ENCODE measurements at places on chromosomes 16 and 17.

DNA sequence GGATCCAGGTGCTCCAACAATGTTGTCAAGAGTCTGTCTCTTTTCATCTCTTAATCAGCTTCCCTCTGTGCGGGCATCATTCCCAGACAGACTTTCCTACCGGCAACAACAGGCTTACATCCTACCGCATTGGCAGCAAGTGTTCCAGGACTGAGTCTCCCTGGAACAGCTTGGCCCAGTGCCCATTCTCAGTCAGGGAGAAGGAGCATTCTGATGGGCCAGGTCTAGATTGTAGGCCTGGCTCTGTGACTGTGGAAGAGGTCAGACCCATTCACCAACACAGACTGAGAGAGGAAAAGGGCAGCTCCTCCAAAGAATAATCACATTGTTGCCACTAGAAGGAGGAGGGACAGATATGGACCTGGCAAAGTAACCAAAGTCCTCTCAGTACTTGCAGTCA lies 68.1 kb upstream of the TMEM132E start:
- no peaks in the 10 kb centered on the region for H3K4me1 ChIP-seq
- H3K27ac ChIP-seq, result no peak overlapping the region
- H3K4me3 ChIP-seq, result no peak overlapping the region
- no peak for DNase-seq

DNA sequence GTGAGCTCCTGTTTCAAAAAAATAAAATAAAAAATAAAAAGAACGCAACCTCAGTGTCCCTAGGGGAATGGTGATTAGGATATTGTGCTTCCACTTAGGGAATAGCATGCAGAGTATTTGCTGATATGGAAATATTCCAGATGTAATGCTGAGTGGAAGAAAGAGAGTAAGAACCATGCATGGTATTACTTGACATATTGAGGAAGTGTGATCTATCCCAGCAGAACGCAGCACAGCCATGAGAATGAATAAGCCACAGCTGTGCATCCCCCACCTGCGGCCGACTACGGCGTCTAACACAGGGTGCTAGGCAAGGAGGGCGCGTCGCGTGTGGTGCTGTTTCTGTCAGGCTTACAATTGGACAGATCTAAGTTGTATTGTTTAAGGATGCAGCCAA lies 49.5 kb downstream of the FOXK2 start:
- no peaks in the 10 kb centered on the region for H3K27me3 ChIP-seq
- peaks cover 10% of the 10 kb centered on the region for H3K36me3 ChIP-seq
- no peak for DNase-seq
- H3K4me3 ChIP-seq, result no peak overlapping the region
- H3K4me1 ChIP-seq, result peaks cover 37% of the 10 kb centered on the region

DNA sequence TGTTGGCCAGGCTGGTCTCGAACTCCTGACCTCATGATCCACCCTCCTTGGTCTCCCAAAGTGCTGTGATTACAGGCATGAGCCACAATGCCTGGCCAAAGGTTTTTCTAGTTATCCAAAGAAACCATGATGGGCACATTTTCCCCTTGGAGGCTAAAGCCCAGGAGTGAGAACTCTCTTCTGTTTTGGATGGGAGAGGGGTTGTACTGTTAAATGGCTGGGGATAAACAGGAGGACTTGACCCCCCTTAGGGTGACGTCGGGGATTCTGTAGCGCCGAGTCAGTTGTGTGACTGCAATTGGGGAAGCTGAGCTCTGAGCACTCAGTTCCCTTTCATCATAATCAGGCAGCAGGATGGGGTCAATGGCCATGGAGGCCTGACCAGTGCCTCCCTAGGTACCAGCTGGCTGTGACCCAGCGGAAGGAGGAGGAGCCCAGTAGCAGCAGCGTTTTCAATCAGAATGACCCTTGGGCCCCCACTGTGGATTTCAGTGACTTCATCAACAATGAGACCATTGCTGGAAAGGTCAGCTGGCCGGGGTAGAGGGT lies 4.1 kb downstream of the AOC3 start:
- no peak for DNase-seq
- peak overlapping the region; percentile 96 for H3K27ac ChIP-seq
- H3K27me3 ChIP-seq, result no peaks in the 10 kb centered on the region
- H3K4me3 ChIP-seq, result peak overlapping the region; percentile 77
- H3K4me1 ChIP-seq, result peaks cover 54% of the 10 kb centered on the region
- H3K36me3 ChIP-seq, result no peaks in the 10 kb centered on the region

DNA sequence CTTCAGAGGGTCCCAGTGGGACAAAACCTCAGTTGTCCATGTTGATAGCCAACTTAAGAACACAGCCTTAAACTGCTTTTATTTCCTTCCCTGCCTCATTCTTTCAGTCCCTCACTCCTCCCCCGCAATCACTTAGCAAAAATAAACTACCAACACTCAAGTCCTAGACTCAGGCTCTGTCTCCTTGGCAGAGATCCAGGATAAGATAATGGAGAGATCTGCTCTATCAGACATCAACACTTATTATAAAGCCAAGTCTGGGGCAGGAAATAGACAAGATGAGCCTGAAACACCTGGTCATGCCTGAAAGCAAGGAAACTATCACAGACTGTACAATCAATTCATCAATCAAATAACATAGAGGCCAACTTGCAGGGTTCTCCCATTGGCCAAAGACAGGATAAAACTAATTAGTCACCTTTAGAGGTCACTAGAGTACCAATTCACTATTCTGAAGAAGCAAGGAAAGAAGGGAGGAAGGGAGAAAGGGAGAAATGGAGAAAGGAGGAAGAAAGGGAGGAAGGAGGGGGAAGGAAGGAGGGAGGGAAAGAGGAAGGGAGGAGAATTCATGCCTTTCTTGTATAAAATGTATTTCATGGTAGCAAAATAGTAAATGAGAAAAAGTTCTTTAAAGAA lies 15.7 kb downstream of the HYDIN start:
- DNase-seq, result no peak
- H3K27ac ChIP-seq, result no peak overlapping the region
- H3K4me3 ChIP-seq, result no peak overlapping the region

DNA sequence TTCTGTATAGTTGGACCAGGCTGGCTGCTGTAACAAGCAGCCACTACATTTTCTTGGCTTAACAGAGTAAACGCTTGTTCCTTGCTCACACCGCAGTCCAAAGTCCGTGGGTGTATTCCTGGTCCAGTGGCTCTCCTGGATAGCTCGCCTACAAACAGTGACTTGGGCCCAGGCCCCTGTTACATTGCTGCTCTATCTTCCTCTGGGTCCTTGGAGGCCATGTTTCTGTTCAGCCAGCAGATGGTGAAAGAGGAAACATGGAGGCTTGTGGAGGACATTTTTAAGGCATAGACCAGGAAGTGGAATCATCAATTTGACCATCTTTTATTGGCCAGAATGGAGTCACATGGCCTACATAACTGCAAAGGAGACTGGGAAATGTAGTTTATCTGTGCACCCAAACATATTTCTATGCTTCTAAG lies 55.1 kb downstream of the ATP2C2 start:
- H3K4me3 ChIP-seq, result no peak overlapping the region
- H3K4me1 ChIP-seq, result no peaks in the 10 kb centered on the region
- no peaks in the 10 kb centered on the region for H3K36me3 ChIP-seq
- no peak for DNase-seq
- no peaks in the 10 kb centered on the region for H3K27me3 ChIP-seq

DNA sequence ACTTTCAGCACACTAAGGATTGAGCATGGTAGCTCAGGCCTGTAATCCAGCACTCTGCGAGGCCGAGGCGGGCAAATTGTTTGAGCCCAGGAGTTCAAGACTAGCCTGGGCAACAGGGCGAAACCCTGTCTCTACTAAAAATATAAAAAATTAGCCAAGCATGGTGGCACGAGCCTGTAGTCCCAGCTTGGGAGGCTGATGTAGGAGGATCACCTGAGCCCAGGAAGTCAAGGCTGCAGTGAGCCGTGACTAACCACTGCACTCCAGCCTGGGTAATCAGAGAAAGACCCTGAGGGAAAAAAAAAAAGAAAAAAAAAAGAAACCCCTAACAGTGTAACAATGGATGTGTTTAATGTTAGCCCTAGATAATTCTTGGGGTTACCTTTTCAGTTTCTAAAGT lies 24.0 kb downstream of the PARN start:
- no peaks in the 10 kb centered on the region for H3K4me1 ChIP-seq
- peaks cover 63% of the 10 kb centered on the region for H3K36me3 ChIP-seq
- H3K4me3 ChIP-seq, result no peak overlapping the region
- DNase-seq, result no peak
- H3K27me3 ChIP-seq, result no peaks in the 10 kb centered on the region

DNA sequence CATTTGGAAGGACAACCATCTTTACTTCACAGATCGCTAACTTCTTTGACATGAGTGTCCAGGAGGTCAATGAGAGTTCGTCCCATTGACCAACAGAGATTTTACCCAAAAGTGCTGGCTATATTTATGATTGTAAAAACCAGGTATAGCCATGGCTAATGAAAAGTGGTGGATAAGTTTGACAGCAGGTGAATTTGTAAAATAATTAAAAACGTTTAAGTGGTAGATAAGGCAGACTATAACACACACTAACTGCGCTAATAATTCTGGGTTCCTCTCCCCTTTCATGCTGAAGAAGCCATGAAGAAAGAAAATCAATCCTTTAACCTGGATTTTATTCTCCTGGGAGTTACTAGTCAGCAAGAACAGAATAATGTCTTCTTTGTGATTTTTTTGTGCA lies at the start of gene OR1A2:
OR1A2 (plus strand) TSS at position 301 of the 400 bp plus-strand sequence; CDS start at position 301, 0 bp downstream.
- DNase-seq, result no peak
- no peak within 1 kb of the TSS for H3K27ac ChIP-seq
- H3K4me3 ChIP-seq, result no peak within 1 kb of the TSS
- no peaks in the 10 kb centered on the region for H3K27me3 ChIP-seq
- H3K4me1 ChIP-seq, result no peaks in the 10 kb centered on the region

- no peak overlapping the region for H3K27ac ChIP-seq
- no peak for DNase-seq
- H3K27me3 ChIP-seq, result no peaks in the 10 kb centered on the region
- H3K4me1 ChIP-seq, result no peaks in the 10 kb centered on the region
- H3K4me3 ChIP-seq, result no peak overlapping the region
- H3K36me3 ChIP-seq, result no peaks in the 10 kb centered on the region
Observed at GRCh38 chr17:37280841-37281240, 94.9 kb upstream of the C17orf78 start.

DNA sequence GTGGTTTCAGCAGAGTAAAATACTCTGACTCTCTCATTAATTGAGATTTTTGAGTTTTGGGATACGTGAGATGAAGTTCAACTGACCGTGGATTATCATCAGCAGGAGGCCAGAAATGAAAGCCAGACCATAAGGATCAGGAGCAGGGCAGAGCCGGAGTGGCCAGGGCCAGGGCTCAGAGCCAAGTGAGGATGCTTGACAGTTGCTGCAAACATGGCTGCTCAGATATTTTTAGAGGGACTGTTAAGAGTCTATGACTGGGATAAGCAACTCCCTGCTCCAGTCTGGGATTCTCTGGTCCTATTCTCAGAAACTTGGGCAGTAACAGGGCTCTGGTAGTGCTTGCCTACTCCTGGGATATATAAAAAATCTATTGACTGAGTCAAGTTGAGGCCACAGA lies 17.6 kb upstream of the CDH13 start:
- peaks cover 1% of the 10 kb centered on the region for H3K4me1 ChIP-seq
- H3K27me3 ChIP-seq, result no peaks in the 10 kb centered on the region
- no peak overlapping the region for H3K27ac ChIP-seq
- DNase-seq, result no peak
- H3K36me3 ChIP-seq, result no peaks in the 10 kb centered on the region

GRCh38 chr16:72107371-72107770 lies 13.7 kb downstream of the DHX38 start:
- H3K27ac ChIP-seq, result no peak overlapping the region
- H3K27me3 ChIP-seq, result no peaks in the 10 kb centered on the region

DNA sequence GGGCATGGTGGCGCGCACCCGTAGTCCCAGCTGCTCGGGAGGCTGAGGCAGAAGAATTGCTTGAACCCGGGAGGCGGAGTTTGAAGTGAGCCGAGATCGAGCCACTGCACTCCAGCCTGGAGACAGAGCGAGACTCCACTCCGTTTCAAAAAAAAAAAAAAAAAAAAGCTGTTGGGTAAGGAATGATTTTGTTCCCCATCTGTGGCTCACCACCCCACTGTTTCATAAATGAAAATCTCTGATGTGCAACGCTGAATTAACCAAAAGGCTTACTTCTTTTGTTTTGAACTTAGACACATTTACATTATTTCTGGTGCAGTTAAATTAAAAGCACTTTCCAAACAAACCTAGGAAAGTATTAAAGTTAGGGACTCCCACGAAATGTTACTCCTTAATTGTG lies 1.2 kb upstream of the METTL9 start:
- no peak for DNase-seq
- no peak overlapping the region for H3K4me3 ChIP-seq
- no peaks in the 10 kb centered on the region for H3K27me3 ChIP-seq
- no peak overlapping the region for H3K27ac ChIP-seq
- H3K4me1 ChIP-seq, result peaks cover 26% of the 10 kb centered on the region

GRCh38 chr17:246226-246625 lies 64.8 kb upstream of the DOC2B start:
- no peak for DNase-seq
- no peak overlapping the region for H3K4me3 ChIP-seq
- H3K4me1 ChIP-seq, result no peaks in the 10 kb centered on the region

DNA sequence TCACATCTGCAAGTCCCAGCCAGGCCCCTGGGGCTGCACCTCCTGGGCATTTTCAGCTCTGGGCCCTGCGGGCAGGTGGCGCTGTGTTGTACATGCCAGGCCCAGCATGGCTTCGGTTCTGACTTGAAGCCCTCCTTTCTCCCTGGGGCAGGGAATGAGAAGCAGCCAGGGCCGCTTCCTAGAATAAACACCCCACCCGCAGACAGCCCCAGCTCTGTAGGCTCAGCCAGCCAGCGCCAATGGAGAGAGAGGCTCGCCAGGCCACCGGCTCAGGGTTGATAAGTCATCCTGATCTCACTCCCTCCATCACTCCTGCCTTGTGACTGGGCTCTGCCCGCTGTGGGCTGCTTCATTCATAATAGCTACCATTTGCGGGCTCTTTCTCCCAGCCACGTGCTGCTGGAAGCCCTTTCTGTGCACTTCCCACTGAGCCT lies 6.0 kb upstream of the GLIS2 start:
- H3K4me1 ChIP-seq, result peaks cover 23% of the 10 kb centered on the region
- no peaks in the 10 kb centered on the region for H3K27me3 ChIP-seq
- H3K4me3 ChIP-seq, result no peak overlapping the region

GRCh38 chr17:11986942-11987329 lies 10.3 kb downstream of the ZNF18 start:
- peak overlapping the region; percentile 60 for H3K27ac ChIP-seq
- no peaks in the 10 kb centered on the region for H3K27me3 ChIP-seq

- no peak for DNase-seq
- no peaks in the 10 kb centered on the region for H3K4me1 ChIP-seq
Observed at GRCh38 chr17:72967977-72968585, 124.4 kb downstream of the SLC39A11 start.

- H3K27ac ChIP-seq, result peak overlapping the region; percentile 98
- DNase-seq, result peak; percentile 72
- H3K4me3 ChIP-seq, result peak overlapping the region; percentile 74
- H3K36me3 ChIP-seq, result no peaks in the 10 kb centered on the region
- H3K4me1 ChIP-seq, result peaks cover 75% of the 10 kb centered on the region
Observed at GRCh38 chr17:77319211-77320043, 178.7 kb downstream of the SEC14L1 start.
